ENCODE measurements at places on chromosomes 13 and 19.

DNA sequence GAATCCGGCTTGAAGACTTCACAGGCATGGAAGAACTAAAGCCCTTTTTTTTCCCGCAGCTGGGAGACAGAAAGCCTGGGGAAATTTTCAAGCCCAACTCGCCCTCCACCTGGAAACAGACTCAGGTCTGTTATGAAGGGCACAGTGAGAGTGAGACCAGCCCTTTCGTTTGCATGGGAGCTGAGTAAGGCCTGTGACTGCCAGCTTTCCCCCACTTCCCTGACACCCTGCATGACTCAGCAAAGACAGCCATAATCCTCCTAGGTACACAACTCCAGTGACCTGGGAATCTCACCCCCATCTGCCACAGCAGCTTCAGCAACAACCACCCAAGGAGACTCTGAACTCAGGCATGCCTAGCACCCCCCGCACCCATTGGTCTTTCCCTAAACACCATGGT lies 87.6 kb upstream of the ZNF91 start:
- no peak for DNase-seq

- no peak for DNase-seq
These were observed 1591.3 kb downstream of the EFNB2 start for GRCh38 chr13:104944176-104944575.

DNA sequence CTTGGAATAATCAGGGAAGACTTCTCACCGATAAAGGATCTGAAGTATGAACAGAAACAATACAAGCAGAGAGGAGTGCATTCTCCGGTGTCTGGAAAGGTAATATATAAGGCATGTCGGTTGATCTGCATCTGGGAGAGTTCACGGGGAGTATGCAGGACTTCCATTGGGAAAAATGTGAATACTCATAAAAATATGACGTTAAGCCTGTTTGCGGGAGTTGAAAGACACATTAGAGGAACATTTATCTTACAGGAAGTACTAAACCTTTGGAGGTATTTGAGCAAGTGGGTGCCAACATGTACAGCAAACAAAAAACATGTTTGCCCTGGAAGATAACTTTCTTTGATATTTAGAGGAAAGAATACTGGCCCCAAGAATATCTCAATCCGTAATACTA lies 286.8 kb downstream of the SLITRK6 start:
- DNase-seq = no peak

GRCh38 chr19:37905946-37906868 lies at the start of gene WDR87:
TSS of gene WDR87 (minus strand) at chr19:37906594. CDS start at chr19:37898239, 8,355 bp downstream.
- no peak for DNase-seq

GRCh38 chr19:3190921-3191805 lies 5.4 kb downstream of the NCLN start:
- DNase-seq = no peak

DNA sequence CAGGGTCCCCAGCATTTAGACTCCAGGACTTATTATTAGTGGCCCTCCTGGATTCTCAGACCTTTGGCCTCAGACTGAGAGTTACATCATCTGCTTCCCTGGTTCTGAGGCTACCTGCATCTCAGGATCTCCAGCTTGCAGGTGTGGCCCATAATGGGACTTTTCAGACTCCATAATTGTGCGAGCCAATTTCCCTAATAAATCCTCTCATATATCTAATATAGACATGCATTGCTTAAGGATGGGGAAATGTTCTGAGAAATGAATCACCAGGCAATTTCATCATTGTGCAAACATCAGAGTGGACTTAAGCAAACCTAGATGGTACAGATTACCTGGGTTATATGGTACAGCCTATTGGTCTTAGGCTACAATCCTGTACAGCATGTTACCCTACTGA lies 116.5 kb upstream of the FBXL3 start:
- DNase-seq = no peak

- DNase-seq = no peak
These were observed 47.1 kb downstream of the ARHGAP35 start for GRCh38 chr19:46907880-46908279.

DNA sequence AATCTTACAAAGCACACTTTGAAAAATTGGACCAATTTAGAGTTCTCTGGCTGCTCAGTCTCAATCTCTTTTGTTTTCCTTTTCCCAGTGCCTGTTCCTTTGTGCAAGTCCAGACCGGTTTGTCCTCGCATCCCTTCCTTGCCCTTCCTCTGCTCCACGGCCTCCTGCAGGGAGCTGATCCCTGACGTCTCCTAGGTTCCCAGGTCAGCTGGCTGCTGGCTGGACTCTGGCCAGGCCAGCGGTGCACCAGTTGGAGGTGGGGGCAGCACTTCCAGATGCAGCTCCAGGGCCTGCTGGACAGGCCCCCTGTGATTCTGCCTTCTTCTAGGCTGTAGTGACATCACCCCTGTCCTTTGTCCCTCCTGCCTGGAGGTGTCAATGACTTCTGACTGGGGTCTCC lies 44.0 kb upstream of the KPNA3 start:
- DNase-seq = no peak

GRCh38 chr13:43023289-43023963 lies at the start of gene DNAJC15:
TSS of gene DNAJC15 (plus strand) at chr13:43023586. CDS start at chr13:43023627, 41 bp downstream.
- DNase-seq = no peak

DNA sequence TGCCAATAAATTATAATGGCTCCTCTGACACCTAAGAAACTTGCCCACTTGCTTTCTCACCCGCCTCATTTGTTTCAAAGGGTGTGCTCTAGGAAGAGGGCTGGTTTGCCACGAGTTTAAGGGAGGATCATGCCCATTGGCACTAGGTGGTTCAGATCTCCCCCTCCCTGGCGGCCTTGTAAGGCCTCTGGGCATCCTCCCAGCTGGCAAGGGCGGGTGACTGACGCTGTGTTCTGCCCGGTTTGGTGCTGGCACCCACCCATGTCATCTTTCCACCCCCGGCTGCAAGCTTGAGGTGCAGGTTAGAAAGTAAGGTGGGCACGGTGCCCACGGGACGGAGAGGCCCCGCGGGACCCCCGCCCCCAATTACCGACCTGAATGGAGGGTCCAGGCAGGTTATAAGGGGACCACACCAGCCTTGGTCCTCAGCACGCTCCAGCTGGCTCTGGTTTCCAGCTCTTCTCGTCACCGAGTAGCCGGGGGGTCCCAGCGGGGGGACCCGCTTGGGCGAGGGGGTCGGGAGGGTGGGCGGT lies 90.4 kb downstream of the PTPRS start:
- no peak for DNase-seq

DNA sequence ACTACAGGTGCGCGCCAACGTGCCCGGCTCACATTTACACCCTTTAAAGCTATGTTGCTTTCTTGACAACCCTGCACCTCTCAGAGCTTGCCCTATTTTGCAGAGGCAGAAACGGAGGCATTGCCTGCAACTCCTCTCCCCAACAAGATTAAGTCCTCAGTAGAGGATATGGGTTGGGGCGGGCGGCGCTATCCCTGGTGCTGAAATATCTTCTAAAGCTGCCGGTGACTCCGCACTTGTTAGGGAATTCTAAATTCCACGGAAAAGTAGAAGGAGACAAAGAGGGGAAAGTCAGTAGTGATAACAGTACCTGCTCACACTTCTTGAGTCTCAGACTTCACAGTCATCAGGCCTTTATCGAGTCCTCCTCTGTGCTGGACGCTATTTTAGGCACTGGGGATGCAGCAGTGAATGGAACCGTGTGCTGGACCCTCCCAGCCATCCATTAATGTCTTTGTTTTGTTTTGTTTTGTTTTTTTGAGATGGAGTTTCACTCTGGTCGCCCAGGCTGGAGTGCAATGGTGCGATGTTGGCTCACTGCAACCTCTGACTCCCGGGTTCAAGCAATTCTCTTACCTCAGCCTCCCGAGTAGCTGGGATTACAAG lies 18.0 kb downstream of the SLC5A5 start:
- DNase-seq = no peak

DNA sequence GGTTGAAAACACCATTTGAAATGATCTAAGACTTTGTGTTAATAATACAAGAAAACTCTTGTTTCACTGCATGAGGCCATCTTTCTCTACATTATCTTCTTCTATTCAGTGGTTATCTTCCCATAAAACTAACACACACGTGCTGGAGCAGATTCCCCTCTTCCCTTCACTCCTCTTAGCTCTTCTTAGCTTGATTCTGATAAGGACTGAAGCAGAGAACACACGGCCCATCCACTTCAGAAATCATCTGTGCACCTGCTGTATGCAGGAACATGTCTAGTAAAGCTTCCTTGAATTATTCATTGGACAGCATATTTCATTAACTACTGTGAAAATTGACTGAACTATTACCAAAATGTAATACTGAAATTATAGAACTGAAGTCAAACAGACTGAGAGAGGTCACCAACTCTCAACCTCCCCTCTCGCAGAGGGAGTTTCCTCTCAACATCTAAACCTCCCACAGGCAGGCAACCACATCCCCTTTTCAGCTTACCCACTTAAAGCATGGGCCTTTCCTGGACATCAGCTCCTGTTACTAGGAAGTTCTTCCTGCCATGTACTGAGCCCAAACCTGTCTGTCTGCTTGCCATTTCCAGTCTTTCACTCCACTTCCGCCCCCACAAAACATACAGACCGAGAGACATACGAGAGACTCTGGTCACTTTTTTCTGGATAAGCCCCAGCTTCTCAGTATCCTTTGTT lies 113.9 kb downstream of the CRYL1 start:
- no peak for DNase-seq

DNA sequence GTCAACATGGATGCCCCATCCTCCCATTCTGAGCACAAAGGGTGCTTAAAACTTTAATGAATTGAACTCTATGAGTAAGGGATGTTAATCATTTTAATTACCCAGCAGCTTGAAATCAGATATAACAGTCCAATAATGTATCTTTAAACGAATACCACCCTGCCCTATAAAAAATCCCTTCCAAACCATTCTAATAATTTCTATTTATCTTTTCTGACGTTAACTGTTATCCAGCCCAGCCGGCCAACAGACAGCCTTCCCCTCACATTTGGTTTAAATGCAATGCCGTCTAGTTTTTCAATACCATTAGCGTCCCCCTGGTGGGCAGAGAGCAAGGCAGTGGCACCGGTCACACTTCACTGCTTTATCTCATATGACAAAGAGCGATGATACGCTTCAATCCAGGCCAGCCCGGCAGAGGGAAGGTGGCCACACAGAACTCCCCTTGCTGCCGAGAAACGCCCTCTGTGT lies 402.2 kb upstream of the ZNF507 start:
- DNase-seq = no peak

DNA sequence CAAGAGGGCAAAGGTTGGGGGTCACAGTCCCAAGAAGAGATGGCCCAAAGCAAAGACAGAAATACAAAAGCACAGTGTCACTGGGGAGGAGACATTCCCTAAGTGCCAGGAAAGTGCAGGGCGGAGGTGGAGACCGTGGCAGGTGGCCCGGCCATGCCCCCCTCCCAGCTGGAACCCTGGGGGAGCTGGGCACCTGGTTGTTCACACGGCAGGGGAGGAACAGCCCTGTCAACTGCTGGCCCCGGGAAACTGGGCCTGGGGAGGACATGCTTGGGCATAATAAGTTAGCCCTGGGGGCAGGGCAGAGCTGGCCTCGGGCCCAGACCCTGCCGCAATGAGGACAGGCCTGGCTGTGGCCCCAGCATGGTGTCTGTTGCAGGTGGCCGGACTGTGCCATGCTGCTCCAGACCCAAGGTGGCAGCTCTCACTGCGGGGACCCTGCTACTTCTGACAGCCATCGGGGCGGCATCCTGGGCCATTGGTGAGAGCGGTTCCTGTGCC lies 7.4 kb downstream of the HPN start:
- no peak for DNase-seq

DNA sequence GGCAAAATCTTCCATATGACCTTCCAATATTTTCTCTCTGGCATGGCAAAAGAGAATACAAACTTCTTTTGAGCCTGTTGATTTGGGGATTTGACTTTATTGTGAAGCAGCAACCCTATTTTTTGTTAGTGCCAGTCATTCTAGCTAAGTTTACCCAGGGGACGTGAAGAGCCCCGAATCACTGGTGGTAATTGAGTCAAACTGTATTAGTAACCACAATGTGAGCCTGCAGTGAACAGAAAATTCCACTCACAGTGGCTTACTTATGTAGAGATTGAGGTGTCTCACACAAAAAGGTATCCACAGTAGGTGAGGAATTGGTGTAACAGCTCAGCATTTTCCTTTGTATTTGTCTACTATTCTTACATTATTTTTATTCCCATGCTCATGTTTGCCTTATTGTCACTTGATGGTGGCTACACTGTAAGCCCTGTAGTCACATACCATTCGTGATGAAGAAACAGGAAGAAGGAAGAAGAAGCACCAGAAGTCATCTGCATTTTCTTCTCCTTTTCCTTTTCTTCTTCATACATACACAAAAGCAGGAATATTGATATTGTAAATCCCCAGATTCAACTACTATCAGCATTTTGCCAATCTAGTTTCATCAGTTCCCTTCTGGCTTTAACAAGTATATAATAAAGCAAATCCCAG lies 33.3 kb upstream of the MYCBP2 start:
- no peak for DNase-seq

- DNase-seq = no peak
These were observed 2.0 kb downstream of the KLF2 start for GRCh38 chr19:16326401-16327168.

DNA sequence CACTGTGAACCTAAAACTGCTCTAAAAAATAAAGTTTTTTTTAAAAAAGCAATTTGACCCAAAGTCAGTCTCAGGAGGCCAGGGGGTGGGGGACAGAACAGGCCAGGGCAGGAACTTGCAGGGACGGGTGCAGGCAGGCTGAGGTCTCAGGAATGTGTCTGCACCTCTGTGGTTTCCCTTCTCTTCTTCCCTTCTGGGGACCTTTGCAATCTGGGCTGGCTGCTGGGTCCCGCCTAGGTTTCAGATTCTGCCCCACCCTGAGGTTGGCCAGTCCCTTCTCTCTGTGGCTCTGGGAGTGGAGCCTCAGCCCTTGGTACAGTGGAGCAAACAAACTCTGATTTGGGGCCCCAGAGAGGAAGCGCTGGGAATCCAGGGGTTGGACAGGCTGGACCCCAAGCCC lies 5.3 kb upstream of the F2RL3 start:
- no peak for DNase-seq

GRCh38 chr19:5485286-5485636 lies 30.0 kb downstream of the ZNRF4 start:
- no peak for DNase-seq

GRCh38 chr13:28819046-28819730 lies 951 bp upstream of the MTUS2 start:
- DNase-seq = no peak

DNA sequence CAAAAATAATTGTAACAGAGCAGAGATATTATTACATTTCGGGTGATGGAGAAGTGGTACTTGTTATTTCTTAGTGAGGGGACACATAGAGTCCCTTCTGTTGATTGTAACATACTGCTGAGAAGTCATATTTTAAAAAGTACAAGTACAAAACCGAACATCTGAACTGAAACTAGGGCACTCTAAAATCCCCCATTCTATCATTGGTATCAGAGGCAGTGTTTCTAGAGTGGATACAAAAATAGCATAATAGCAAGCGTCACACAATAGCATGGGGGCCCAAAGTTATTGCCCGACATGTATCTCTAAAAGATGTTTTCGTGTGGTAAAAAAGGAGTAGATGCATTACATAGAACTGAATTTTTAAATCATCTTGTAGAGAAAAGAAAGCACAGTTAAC lies 502.1 kb upstream of the SLC10A2 start:
- DNase-seq = no peak

DNA sequence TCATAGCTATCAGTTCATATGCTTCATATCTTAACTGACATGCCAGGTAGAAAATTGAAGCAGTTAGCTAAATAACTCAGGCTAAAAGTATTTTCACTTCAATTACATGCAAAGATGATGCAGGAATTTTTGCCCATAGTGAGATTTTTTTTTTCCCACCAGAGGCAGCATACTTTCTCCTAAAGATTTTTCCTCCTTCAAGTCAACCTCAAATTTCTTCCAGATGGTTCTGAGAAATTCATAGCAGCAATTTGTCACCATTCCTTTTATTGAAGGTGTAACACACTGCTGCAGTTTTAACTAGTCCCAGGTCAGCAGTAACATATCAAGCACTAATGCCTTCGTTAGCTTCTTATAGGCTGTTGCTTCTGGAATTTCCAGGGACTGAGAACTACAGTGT lies 141.9 kb downstream of the SUCLA2 start:
- no peak for DNase-seq
